ENCODE measurements at places on chromosomes 11 and 22. TPM values are rescaled to one million over a fixed set of nuclear protein-coding genes. Genes with fewer than 3 reads are reported as not detected.

FGF19 gene
- total RNA-seq, result not detected

SLC22A9 gene
- total RNA-seq, result not detected

CCDC116 gene
- not detected for total RNA-seq

IGSF22 gene
- not detected for total RNA-seq

SULT4A1 gene
- 0.09 TPM for total RNA-seq

PKDREJ gene
- total RNA-seq, result not detected

OSM gene
- total RNA-seq, result not detected

SLC17A6 gene
- not detected for total RNA-seq

MAJIN gene
- not detected for total RNA-seq

NELL1 gene
- total RNA-seq, result not detected

DDTL gene
- total RNA-seq, result not detected
